ENCODE measurements at places on chromosomes 12 and 14. TPM values are rescaled to one million over a fixed set of nuclear protein-coding genes. Genes with fewer than 3 reads are reported as not detected.

DNA sequence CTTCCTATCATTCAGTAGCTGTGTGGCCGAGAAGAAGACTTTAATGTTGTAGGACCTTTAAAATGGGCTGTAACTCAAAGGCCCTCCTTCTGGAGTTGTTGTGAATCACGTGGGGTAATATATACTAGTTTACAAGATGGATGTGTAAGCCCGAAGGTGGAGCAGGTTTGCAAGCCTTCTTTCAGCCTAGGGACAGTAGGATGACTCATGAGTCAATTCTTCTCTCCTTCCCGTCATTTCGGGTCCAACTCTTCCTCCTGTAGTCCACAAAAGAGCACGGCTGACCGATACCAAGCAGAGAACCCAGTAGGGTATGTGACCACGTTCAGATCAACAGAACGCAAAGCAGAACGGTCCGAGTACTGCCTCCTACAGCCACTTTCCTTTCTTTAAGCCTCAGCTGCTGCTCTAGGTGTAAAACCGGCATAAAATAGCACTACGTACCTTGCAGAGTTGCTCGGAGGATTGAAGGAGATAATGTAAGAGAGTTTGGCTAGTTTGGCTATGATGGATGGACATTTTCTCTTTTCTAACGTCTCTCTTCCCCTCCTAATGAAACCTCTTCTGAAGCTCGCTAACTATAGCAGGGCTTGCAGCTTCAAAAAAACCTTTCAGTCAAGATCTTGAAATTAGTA is 1.3 kb upstream of the RASSF3 start:
- H3K4me3 ChIP-seq: peak overlapping the region; percentile 99
- H3K27ac ChIP-seq: peak overlapping the region; percentile 78
- peaks cover 41% of the 10 kb centered on the region for H3K4me1 ChIP-seq
- peaks cover 7% of the 10 kb centered on the region for H3K36me3 ChIP-seq
- peak; percentile 78 for DNase-seq

DNA sequence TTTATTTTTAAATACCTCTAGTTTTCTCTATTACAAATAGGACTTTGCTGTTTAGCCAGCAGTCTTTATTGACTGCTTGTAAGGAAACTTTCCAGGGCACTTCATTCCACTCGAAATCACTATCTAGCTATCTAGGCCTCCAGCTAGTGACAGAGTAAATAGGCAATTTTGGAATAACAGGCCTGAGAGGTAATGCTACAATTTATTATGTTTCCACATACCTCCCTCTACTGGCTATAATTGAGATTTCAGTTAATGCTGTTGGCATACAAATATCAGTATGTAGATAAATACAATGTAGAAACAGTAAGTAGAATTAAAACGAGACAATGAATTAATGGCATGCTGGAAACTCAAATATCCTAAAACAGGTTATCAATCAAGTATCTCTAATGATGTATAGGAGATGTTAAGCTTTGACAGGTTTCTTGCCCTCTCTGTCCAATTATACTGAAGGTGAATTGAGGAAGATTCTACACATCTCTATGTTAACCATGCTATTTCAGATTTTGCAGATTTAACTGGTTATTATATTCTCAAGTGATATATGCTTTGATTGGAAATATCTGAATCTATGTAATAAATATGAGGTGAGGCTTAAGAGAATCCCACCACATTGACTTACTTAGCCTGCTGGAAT is 7.2 kb downstream of the DTD2 start:
- H3K4me1 ChIP-seq: peaks cover 15% of the 10 kb centered on the region
- H3K36me3 ChIP-seq: peaks cover 52% of the 10 kb centered on the region
- no peak overlapping the region for H3K4me3 ChIP-seq
- H3K27ac ChIP-seq: no peak overlapping the region
- peak; percentile 87 for DNase-seq
- H3K27me3 ChIP-seq: no peaks in the 10 kb centered on the region

DNA sequence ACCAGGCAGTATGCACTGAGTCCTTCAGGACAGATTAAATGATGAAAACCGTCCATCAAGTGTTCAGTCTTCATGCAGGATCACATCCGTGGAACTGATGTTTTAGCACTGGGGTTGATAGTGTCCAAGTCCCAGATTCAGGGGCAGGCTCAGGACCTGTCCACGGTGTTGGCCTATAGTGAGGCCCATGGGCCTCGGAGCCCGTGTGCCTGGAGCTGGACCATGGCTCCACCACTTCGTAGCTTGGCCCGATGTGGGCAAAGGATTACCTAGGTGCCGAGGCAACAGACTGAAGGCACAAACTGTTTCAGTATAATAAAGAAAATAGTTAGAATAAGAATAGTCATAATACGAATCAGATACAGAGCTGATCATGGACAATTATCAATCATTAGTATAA is 41.8 kb downstream of the DDX51 start:
- no peak overlapping the region for H3K27ac ChIP-seq
- H3K4me3 ChIP-seq: no peak overlapping the region
- no peaks in the 10 kb centered on the region for H3K4me1 ChIP-seq
- peaks cover 5% of the 10 kb centered on the region for H3K36me3 ChIP-seq
- H3K27me3 ChIP-seq: no peaks in the 10 kb centered on the region

DNA sequence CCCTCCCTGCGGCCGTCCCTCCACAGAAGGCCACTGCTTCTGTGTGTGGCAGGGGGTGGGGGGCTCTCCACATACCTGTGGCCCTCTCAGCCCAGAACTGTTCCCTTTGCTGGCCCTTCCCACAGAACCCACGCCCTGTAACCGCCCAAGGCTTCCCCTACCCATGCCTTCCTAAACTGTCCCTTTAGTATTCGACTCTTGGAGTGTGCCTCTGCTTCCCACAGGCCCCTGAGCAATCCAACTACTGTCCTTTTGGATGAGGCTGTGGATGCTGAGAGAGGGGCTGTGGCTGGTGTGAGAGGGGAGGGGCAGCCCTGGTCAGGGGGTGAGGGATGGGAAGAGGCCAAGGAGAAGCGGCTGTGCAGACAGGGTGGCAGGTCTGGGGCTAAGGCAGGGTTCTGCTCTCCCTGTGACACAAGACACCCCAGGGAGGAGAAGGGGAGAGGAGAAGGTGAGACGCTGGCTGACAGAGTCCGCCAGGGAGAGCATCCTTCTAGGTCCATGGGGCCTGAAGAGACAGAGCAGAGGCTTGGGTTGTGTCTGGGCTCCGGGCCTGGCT is 46.0 kb downstream of the DLK1 start:
- H3K27ac ChIP-seq: no peak overlapping the region
- no peak for DNase-seq
- no peak overlapping the region for H3K4me3 ChIP-seq
- no peaks in the 10 kb centered on the region for H3K27me3 ChIP-seq
- no peaks in the 10 kb centered on the region for H3K4me1 ChIP-seq
- H3K36me3 ChIP-seq: no peaks in the 10 kb centered on the region

DNA sequence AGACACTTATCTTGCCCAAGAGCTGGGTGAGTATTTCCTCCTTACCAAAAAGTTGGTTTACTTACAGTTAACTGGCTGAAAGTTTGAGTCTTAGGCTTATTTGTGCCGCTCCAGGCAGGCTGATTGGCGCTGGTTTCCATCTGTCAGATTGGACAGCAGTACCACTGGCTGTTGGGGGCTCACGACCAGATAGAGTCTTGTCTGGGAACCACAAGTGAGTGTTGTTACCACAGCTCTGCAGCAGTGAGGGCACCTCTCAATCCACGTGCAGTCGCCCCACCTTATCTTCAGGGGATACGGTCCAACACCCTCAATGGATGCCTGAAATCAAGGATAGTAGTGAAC is 58.9 kb downstream of the DDX51 start:
- H3K4me3 ChIP-seq: peak overlapping the region; percentile 86
- peak overlapping the region; percentile 48 for H3K27ac ChIP-seq
- no peak for DNase-seq

GRCh38 chr14:106039400-106039799 is 513.0 kb downstream of the TMEM121 start:
- no peaks in the 10 kb centered on the region for H3K36me3 ChIP-seq
- no peaks in the 10 kb centered on the region for H3K27me3 ChIP-seq
- DNase-seq: peak; percentile 62
- H3K4me1 ChIP-seq: peaks cover 8% of the 10 kb centered on the region

DNA sequence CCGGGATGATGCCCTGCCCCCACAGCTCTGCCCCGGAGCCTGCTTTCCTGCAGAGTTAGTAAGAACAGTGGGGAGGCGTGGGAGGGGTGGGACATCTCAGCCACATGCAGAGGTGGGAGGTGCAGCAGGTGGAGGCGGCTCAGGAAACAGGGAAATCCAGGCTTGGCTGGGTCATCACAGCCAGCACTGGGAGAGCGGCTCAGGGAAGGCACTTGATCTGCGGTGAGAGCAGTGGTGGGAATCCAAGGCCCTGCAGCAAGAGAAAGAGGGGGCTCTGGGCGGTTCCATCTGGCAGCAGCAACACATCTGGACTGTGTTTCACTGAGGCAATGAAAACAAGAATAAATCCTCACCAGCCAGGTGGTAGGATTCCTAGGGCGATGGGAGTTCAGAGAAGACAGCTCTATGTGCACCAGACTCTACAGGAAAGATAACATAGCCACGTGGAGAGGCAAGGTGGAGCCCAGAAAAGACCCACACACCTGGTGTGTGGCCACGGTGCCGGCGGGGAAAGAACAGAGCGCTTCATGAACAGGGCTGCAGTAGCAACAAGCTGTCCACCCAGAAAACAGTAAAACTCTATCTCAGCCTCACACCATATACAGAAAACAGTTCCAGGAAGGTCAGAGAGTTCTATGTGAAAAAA is 57.6 kb downstream of the CCDC85C start:
- no peak overlapping the region for H3K27ac ChIP-seq
- H3K4me3 ChIP-seq: no peak overlapping the region

DNA sequence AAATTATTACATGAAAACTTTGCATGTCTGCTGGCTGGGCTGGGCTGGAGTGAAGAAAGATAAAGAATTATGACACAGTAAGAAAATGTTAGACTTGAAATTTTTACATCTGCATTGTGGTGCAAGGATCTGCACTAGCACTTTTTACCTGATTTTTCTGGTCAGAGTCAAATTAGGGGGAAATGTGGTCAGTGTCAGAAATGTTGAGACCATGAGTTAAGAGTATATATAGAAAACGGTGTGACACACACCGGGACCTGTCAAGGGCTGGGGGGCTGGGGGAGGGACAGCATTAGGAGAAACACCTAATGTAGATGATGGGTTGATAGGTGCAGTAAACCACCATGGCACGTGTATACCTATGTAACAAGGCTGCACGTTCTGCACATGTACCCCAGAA is 90.3 kb downstream of the IGF1 start:
- no peaks in the 10 kb centered on the region for H3K4me1 ChIP-seq
- no peaks in the 10 kb centered on the region for H3K36me3 ChIP-seq
- 0 out of 2 replicates have a peak, but pooled peaks cover 3% of the 10 kb centered on the region for H3K27me3 ChIP-seq
- H3K4me3 ChIP-seq: no peak overlapping the region
- DNase-seq: no peak

DNA sequence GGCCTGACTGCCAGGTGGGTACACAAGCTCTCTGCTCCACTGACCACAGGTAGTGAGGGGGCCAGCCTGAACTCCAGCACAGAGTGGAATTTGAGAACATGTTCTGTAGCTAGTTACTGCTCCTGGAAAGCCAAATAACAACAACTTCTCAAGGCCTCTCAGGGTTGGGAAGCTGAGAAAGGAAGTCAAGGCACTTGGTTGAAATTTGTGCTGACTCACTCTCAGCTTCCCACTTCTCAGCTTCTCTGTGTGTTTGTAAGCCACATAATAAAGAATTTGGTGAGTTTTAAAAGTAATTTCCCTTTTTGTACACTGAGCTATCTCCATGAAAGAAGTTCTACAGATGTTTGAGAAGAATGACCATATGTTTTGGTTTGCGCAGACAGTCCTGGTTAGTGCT is 234.9 kb downstream of the KTN1 start:
- no peak for DNase-seq
- H3K36me3 ChIP-seq: no peaks in the 10 kb centered on the region
- H3K27ac ChIP-seq: no peak overlapping the region
- no peaks in the 10 kb centered on the region for H3K4me1 ChIP-seq

GRCh38 chr12:86261142-86261541 is 5.0 kb upstream of the MGAT4C start:
- H3K27ac ChIP-seq: no peak overlapping the region
- H3K4me3 ChIP-seq: no peak overlapping the region
- H3K4me1 ChIP-seq: peaks cover 5% of the 10 kb centered on the region

DNA sequence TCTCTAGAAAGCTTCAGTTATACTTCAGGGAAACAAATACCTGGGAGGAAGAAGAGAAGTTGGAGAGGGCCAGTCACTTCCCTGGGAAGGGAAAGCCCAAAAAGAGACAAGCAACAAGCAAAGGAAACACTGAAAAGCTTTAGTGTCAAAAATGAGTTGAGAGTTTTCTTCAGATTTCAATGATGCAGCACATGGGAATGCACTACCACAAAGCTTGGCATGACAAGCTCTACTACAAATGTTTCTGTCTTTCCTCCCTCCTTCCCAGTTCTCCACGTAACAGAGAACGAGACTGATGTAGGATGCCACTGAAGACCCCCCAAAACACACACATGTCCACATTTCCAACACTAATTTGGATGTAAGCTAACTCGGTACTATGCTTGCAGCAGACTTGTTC is 26.8 kb upstream of the ADAMTS20 start:
- no peaks in the 10 kb centered on the region for H3K36me3 ChIP-seq
- no peak for DNase-seq
- H3K4me1 ChIP-seq: no peaks in the 10 kb centered on the region
- H3K4me3 ChIP-seq: no peak overlapping the region

DNA sequence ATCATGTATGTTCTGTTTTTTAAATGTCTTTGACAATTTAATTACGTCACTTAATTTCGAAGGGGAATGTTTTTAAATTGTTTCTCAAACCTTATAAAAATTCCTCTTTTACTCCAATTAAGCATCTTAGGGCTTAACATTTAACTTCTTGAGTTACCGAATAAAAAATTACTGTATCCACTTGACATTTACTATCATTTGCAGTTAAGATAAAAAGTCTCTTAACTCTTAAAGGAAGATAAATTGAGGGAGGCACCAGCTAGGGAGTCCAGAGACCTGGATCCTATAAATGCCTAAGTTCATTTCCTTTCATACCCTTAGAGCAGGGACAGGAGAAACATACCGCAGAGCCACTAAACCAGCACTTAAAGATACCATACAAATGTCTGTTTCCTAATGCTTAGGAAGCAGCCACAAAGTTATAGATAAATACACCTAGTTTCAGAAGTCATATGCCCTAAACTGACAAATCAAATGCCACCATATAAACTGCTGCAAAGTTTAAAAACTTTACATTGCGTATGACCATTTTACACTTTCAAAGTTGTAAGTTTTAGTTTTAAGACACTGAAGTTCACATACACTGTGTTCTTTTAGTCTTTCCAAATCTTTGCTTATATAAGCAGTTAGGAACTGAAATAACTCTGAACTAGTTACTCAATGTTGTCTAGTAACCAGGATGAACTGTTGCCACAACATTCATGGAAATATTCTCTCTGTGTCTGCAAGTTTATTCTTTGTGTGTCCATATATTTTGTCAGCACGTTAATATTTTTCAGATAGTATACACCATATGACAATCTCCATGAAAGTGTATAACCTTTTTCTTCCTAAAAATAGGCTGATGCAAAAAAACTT is 71.2 kb downstream of the GALNT4 start:
- no peak overlapping the region for H3K4me3 ChIP-seq
- H3K36me3 ChIP-seq: no peaks in the 10 kb centered on the region
- no peak overlapping the region for H3K27ac ChIP-seq
- no peaks in the 10 kb centered on the region for H3K27me3 ChIP-seq

DLGAP5 gene
- total RNA-seq: 24.0 TPM

PPP1R36 gene
- total RNA-seq: 0.18 TPM

CEP128 gene
- total RNA-seq: 28.3 TPM

SERPINA4 gene
- not detected for total RNA-seq
